GM13977 (cell line): ENCODE measurements at places on chromosomes 7 and 10.

GRCh38 chr10:129962872-129963640 lies 1.0 kb downstream of the EBF3 start:
- DNase-seq: no peak

GRCh38 chr7:158587162-158588084 lies at the start of gene PTPRN2:
Gene PTPRN2, minus strand, starts transcription at chr7:158587823.
- DNase-seq: peak; percentile 86

DNA sequence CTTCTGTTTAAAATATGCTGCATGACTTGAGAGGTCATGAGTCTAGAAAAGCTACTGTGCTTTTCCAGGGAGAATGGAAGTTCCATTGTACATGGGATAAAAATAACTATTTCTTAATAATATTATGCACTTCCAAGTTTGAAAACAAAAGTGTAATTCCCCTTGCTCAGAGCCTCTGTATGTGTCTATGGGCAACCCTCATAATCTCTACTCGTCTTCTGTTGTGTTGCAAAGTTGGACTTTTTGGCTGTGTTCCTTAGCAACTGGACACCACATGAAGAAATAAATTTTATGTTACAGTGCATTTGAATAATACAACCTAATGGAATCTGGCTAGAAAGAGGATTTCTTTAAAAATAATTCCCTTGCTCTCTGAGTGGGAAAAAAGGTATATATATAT lies 242.6 kb downstream of the TWIST1 start:
- DNase-seq: no peak

GRCh38 chr7:140033779-140034363 lies 28.9 kb downstream of the PARP12 start:
- no peak for DNase-seq

DNA sequence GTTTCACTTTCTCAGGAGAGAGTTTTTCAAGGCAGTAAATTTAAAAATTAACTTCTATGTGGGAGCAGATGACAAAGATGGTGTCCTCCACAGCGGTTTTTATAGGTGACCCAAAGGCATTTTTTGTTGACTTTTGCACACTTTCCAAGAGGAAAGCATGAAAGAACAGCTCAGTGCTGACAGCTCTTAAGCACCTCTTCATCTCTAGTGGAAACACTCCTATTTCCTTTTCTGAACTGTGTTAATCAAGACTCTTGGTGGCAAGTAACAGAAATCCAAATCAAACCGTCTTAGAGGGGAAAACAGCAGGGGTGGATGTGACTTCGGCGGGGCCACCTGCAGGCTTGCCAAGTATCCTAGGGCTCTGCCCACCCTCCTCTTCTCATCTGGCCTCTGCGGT lies 71.8 kb upstream of the GATA3 start:
- DNase-seq: no peak

GRCh38 chr7:3439333-3440030 lies 138.4 kb downstream of the SDK1 start:
- no peak for DNase-seq

GRCh38 chr10:56771343-56771742 lies 410.3 kb upstream of the ZWINT start:
- no peak for DNase-seq

GRCh38 chr7:70693321-70693685 lies 438.6 kb upstream of the GALNT17 start:
- DNase-seq: no peak

DNA sequence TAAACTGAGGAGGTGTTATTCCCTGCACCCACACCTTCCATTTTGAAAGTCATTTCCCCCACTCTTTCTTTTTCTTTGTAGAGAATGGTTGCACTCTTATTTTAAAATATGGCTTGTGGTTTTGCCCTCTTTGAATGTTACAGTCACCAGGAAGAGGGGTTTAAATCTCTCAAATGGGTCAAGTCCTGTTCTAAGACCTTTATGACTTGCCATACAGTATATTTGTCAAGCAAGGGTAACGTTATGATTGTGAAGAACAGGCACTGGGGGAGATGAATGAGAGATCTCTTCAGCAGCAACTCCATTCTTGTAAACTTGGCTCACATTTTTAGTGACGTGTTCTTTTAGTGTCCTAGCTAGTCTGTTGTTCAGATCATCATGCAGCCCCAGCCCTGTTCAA lies 634.7 kb downstream of the KCNMA1 start:
- no peak for DNase-seq

- DNase-seq: no peak
These were observed 446.0 kb downstream of the SUGCT start for GRCh38 chr7:40580776-40581175.

DNA sequence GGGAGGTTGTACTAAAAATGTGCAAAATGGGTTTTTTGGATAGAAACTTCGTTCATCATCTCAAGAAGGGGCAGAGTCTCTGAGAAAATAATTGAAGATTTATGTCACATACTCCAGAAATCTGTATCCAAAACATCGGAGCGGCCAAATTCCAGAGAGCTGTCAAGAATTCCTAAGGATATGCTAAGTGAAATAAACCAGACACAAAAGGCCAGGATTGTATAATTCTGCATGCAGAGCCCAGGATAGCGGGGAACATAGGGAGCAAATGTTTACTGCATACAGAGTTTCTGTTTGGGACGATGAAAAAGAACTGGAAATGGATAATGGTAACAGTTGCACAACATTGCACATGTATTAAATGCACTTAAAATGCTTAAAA lies 224.2 kb upstream of the AUTS2 start:
- DNase-seq: no peak
